ENCODE measurements at places on chromosomes 4 and X.

DNA sequence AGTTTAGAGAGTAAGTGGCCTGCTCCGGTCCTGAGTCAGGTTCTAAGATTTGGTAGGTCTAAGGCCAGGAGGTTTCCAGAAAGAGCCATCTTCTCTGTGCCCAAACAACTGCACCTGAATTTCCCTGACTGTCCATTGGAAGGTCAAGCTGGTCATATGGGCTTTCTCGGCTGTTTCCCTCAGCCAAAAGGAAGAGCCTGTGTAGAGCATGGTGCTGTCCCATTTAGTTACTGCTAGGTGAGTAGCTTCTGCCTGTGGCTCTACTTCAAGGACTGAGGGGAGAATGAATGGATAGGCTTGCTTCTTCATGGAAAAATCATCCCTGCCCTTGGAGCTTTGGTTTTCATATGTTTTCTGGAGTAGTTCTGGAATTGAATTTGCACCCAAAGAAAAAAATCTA, 33.7 kb downstream of the NHSL2 start:
- DNase-seq: no peak

DNA sequence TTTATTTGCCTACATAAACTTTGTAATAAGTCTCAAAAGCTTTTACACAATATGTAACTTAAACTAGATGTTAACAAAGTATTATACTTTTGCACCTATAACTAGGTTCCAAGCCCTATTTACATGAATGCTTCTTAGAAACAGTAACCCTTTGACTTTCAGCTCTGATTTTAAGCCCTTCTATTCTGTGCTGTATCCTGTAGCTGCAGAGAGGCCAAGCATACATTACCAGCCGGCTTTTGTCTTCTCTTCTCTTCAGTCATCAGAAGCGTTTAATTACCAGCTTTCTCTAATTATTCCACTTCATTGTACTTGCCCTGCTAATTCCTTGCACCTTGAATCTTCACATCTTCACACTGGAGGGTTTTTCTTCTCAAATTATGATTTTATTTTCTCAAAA, 403.1 kb downstream of the PDGFC start:
- DNase-seq: no peak

GRCh38 chrX:146854281-146854680, 39.7 kb upstream of the CXorf51A start:
- DNase-seq: no peak

- no peak for DNase-seq
These were observed 108.7 kb upstream of the PACRGL start for GRCh38 chr4:20591571-20591970.

- DNase-seq: no peak
These were observed 35.5 kb downstream of the DCUN1D4 start for GRCh38 chr4:51878431-51878830.

GRCh38 chrX:39174772-39175417, 373.6 kb downstream of the MID1IP1 start:
- DNase-seq: no peak

- no peak for DNase-seq
These were observed 233.4 kb upstream of the FAM47A start for GRCh38 chrX:34365471-34365870.

- DNase-seq: no peak
These were observed 67.1 kb downstream of the PRDM5 start for GRCh38 chr4:120855307-120856001.

DNA sequence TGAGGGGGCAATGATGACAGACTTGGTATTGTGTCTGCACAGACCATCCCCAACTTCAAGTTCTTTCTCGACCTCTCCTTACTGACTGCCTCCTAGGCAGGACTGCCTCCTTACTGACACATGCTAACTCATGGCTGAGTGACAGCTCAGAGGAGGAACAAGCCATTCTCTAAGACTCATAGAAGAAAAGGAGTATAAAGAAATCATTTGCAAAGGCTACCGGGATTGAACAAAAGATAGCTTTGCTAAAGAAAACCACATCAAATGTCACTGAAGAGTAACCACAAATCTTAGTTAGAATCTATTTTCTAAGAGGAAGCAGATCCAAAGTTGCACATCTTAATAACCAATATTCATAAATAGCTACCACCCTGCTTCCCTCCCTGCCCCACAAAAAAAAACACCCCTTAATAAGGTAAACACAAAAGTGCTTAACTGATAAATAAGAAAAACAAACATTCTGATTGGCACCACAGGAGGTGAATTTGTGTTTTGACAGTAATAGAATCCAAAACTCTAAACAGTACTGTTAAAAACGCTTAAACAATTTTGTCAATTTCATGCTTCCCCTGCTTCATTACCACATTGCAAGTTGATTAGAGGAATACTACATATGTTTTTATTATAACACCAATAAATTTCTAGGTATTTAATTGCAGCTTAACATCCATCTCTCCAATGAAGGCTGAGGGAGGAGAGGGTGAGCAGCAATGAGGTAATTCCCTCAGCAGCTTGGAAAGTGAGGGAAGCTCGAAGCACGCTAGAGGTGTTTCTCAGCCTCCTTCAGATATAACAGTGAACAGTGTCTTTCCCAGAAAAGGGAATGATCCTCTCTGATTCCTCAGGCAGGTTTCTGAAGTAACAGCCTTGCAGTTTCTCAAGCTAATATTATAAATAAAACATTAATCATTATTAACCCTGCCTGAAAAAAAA, 160.0 kb downstream of the HNRNPD start:
- DNase-seq: no peak

DNA sequence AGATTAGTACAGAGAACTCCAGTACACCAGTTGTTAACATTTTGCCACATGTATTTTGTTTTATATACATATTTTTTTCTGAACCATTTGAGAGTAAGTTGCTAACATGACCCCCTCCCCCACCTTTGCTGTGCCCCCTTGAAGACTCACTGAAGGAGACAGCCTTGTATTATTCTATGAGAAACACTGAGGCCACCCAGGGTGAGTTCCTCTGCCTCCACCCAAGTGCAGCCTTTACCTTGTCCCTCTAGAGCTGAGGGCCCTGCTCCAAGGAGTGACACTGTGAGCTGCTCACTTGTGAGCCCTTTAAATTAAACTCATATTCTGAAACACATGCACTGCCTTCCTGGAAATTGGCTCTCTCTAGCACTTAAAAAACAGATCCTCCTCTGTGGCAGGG, 21.1 kb downstream of the KIT start:
- no peak for DNase-seq

DNA sequence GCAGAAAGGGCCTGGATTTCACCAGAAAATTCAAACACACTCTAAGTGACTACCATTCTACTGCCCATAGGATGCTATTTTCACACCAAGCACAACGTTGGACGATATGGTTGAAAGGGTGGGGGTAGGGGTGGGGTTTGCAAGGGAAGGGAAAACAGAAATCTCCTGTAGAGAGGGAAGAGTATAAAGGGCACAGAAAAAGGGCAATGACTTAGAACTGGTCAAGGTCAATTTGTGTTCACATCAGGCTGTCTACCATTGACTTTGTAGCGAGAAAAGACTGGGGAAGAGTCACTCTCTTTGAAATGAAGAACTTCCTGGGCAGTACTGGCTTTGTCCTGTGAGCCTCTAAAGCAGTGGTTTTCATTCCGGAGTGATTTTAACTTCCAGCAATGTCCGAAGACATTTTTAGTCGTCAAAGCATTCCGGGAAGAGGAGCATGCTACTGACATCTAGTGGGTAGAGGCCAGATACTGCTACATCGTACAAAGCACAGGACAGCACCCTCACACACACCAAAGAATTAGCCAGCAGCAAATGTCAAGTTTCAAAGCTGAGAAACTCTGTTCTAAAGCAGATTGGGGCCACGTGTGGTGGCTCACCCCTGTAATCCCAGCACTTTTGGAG, 48.4 kb upstream of the SLC7A3 start:
- DNase-seq: no peak

- DNase-seq: no peak
These were observed 1.9 kb downstream of the MYL5 start for GRCh38 chr4:675980-676870.

GRCh38 chr4:40720916-40721315, 28.8 kb upstream of the NSUN7 start:
- DNase-seq: no peak

DNA sequence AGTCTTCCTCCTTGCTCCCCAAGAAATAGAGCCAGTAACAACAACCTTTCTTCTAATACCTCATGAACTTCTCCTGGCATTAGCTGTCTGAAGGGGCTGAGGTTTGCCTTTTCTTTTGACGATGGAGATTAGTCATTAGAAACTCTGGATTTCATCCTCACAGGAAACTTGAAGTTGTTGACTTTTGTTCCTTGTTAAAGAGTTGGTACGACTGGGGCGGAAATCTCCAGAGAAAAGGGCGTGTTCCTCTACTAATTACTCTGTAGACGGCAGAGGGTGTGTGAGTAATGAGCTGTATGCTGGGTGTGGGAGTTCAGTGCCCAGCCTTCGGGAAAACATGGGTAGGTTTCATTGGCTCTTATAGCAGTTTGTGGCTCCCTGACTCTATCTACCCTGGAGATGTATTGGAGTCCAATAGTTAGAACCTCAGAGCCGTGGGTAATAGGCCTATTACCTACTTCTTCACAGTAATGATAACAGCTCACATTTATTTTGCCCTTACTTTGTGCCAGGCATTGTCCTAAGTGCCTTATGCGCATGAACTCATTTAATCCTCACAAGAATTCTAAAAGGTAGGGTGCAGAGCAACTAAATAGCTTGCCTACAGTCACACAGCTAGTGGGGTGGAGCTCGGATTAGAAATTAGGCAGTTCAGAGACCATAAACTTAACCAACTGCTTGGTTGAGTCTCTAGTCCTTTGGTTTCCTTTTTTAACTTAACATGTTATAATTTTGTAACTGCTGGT, 23.4 kb downstream of the TMEM164 start:
- no peak for DNase-seq

- DNase-seq: no peak
These were observed 79.7 kb upstream of the ELOVL6 start for GRCh38 chr4:110278127-110278526.

- no peak for DNase-seq
These were observed 12.5 kb downstream of the CCNG2 start for GRCh38 chr4:77169481-77169880.

DNA sequence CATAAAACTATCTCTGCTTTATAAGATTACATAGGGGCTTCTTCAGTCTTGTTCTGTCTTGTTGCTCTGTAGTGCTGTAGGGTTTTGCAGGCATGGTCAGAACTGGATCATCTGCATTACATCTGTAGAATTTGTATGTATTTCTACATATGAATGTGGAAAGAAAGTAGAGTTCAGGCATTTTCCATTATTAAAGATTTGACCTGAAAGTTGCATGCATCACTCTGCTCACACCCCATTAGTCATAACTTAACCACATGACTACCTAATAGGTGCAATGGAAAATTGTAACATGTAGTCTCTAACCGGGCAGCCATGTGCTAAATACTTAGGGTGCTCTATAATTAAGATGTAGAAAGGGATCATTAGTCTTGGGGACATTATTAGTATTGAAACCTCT, 45.7 kb upstream of the AGA start:
- DNase-seq: no peak

DNA sequence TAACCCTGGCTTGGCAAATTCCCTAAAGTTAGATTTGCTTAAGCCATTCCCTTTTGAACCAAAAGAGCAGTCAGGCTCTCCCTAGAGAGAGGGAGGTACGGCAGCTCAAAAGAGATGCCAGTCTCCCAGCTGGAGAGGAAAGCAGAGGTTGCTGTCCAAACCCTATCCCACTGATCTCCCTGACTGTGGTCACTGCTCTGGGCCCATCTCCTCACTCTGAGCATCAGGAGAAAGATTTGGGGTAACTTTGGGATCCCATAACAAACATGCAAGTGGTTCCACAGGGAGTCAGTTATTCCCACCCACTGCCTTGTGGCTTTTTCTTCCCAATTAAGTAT, 17.1 kb downstream of the ACSL1 start:
- DNase-seq: no peak

DNA sequence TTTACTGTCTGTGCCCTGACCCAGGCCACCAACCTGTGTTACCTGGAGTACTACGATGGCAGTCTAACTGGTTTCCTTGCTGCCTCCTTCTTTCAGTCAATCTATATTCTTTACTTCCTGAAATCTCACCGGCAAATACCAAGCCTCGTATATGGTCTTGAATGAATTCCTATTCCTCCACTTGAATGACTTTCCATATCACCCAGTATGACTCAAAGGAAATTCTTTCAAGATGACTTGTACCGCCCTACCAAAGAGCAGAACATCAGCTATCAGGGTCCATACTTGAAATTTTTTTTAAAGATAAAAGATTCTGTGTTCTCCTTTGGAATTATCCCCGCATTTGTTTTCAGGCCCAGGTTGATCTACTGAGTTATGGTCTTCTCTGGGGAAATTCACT, 378.0 kb downstream of the AFF2 start:
- no peak for DNase-seq

DNA sequence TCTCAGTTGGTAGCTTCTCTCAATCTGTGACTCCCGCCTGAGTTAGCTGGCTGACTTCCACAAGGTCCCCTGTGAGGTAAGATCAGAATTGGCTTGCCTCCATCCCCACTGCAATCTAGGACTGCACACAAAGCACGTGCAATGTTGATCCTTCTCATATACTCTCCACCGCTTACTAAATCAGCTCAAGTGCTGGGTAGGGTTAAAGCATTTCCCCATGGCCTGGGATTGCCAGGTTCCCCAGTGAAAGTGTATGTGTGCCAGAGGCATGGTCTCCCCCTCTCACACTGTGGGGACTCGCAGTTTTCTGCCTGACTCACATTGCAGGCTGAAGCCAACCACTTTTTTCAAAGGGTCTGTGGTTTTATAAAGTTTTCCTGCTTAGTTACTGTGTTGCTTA, 886.9 kb downstream of the FAM133A start:
- no peak for DNase-seq

DNA sequence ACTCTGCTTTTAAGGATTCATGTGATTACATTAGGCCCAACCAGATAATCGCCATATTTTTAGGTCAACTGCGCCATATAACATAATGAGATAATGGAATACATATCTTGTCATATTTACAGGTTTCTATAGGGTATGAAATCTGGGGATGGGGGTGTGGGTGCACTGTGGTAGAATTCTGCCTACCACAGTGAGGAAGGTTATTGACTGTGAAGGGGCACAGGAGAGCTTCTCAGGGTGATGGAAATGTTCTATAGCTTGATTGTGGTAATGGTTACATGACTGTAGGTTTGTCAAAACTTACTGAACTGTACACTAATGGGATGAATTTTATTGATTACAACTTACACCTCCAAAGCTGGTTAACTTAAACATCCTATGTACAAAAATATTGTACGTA, 15.9 kb downstream of the USP53 start:
- no peak for DNase-seq

DNA sequence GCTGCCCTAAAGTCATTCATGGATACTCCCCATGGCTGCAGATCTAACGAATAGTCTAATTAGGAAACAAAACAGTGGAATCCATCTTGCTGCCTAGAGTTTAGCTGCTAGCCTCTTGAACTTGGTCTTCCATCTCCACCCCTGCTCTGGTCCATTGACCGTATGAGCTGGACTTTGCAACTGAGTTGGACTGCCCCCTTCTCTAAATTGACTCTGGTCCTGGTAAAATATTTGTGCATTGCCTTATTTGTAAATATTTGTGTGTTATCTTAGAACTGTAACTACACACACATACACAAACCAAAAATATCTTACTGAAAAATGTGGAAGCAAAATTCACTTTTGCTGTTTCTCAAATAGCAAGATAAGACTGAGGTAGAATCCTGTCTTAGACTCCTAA, 181.3 kb downstream of the NWD2 start:
- no peak for DNase-seq

- no peak for DNase-seq
These were observed 410.3 kb upstream of the RASGEF1B start for GRCh38 chr4:81881855-81882621.
